Omental fat pad (tissue), 4 donors: ENCODE measurements at places on chromosomes 16 and 17. TPM values are rescaled to one million over a fixed set of nuclear protein-coding genes. Genes with fewer than 3 reads are reported as not detected.
A peak's percentile ranks its signal among the peaks of the same experiment; 100 is the strongest.

GRCh38 chr16:85606904-85607303, 6.2 kb upstream of the GSE1 start:
- DNase-seq: no peak

GRCh38 chr16:11066261-11066870, 122.0 kb downstream of the CLEC16A start:
- no peak for DNase-seq

DNA sequence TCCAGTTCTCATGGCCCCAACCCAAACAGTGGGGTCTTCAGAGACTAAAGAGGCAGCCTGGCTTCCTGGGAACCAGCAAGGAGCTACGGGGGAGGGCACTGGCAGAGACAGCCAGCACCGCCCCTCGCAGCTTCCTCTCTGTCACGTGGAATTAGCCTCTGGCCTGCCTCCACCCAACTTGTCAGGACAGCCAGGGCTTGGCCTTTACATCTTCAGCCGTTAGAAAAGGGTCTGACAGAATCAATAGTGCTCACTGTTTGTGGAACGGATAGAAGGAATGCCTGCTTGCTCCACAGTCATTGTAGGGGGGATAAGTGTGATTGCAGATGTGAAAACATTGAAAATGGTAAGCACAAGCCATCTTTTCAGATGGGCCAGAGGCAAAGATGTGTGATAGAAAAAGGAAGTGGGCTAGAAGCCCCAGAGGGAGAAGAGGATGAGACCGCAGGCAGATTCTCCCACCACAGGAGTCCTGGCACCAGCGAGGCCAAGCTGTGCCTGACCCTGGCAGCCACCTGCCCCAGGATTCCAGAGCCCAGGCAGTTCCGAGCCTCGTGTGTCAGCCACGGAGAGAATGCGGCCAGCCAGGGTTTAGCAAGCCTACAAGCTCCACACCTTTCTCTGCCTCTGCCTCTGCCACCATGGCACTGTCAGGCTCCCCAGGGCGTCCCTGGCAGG, 18.6 kb downstream of the GRIN2C start:
- peak; percentile 29 for DNase-seq

DNA sequence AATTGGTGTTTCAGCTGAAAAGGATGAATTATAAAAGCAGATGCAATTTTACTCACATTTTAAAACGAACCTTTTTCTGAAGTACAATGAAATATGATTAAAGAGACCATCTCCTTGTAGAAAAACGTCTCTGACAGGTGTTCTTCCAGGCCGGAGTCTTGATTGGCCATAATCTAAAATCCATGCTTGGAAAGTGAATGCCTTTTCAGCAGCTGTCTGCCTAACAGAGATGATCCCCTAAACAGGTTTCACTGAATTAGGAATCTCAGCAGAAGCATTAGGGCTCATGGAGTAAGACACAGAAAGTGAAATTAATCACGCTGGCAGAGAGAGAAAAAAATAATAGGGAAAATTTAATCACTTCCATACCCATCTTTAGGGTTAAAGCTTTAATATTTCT, 39.3 kb upstream of the IRX5 start:
- DNase-seq: no peak

DNA sequence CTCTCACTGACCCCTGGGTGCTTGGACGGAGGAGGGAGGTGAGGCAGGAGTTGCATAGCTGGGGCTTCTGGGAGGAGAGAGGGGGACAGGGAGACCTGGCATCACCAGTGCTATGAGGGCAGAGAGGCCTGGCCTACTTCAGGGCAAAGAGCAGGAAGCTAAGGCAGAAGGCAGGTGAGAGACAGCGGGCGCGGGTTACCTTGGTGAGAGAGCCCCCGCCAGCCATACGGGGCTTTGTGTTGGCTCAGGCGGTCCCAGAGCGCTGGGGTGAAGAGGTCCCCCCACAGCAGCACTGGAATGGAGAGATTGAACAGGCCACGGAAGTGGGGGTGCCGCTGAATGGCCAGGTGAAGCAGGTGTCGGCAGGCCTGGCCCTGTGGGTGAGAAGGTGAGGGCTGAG, 11.5 kb downstream of the ST6GALNAC2 start:
- no peak for DNase-seq

DNA sequence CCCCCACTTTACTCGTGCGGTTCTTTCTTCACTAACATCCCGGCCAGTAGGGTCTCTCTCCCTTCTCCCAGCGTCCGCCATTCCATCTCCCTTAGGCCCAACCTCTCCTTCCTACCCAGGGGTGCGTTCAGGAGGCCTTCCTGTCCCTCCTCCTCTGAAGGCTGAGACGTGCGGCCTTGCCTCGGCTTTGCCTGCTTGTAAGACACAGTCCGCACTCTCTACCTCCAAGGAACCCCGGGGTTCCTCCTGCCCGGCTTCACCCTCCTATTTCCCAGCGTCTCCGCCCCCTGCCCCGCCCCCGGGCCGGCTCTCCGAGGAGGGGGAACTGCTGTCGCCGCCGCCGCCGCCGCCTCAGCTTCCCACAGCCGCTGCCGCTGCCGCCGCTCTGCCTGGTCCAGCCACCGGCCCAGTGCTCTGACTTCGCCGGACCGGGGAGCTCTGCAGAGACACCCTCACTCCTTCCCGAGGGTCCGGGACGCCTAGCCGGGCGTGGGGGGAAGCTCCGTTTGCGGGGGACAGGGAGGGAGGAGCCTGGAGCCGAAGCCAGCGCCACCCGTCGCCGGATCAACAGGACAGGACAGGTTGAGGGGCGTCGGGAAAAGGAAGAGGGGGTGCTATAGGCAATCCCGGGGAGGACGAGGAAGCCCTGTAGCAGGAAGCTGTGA, 1.2 kb upstream of the FGF11 start:
- no peak for DNase-seq

MARVELD3 gene
- not detected for total RNA-seq

KRT20 gene
- not detected for total RNA-seq

TMEM98 gene
- 193 TPM for total RNA-seq

SEZ6 gene
- not detected for total RNA-seq

ZNF213 gene
- total RNA-seq: 1.8 TPM

HSD11B2 gene
- total RNA-seq: not detected
